Activated T-cell treated with anti-CD3 and anti-CD28 coated beads for 48 hours (primary cell): ENCODE measurements at places on chromosomes 2 and 18.
A peak's percentile ranks its signal among the peaks of the same experiment; 100 is the strongest.

- no peak for DNase-seq
Measured at GRCh38 chr18:9683418-9684396, 24.4 kb upstream of the RAB31 start.

GRCh38 chr2:150606380-150607060 lies 119.1 kb upstream of the RND3 start:
- no peak for DNase-seq

GRCh38 chr2:6846967-6847681 lies 18.6 kb downstream of the CMPK2 start:
- no peak for DNase-seq

DNA sequence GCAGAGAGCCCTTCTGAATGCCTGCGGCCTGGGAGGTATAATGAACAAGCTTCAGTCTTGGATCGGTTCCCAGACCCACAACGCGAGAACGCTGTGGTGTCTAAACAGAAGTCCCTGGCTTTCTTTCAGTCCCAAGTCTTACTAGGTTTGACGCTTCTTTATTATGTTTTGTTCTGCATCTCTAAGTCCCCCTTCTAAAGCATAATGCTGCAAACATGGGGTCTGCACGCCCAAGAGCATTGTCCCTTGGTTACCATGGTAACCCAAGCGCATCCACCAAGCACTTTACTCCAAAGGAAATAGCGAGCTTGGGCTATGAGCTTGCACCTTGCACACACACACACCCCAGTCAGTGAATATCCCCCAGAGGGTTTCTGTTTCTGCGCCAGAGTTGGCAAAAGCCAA lies 193.7 kb downstream of the INO80D start:
- no peak for DNase-seq

DNA sequence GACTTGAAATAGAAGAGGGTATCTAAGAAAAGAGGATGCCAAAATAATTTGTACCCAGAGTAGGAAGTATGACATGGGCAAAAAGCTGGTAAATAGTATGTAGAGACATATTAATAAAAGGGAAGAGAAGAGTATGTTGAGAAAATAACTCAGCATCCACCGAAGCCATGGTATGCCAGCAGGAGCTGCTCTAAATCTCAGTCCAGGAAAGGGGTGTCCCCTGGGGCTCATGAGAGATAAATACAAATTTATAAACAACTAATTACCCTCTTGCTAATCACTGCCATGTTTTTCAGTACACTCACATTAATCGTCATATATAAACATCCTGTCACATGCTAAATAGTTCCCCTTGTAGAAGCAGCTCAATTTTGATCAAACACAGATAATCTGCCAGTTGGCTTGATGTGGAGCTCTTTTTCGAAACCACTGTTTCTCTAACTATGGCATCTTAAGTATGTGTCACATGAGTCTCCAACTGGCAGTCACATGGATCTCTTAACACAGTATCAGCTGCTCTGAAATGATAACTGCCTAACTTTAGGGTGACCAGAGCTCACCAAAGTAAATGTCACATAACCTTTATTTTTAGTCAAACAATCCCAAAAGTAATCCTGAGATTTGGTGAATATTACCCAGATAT lies 31.9 kb downstream of the EXOC6B start:
- no peak for DNase-seq

GRCh38 chr2:68762665-68763064 lies 28.1 kb downstream of the ARHGAP25 start:
- DNase-seq = no peak

DNA sequence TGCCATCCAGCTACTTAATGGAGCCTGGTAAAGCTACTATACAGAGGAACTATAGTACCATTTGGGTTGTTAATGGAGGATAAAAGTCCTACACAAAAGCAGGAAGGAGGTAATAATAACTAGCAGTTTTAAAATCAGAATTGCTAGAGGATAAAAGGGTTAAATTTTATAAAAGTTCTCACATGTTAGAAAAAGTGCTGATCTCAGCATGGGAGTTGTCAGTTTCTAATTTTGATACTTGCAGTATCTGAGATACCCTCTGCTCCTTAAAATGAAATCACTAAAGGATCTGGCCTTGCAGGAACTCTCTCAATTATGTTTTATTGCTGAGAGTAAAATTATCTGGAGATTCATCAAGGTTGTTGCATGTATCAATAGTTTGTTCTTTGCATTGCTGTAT lies 272.2 kb upstream of the GYPC start:
- DNase-seq = no peak

- DNase-seq = no peak
Measured at GRCh38 chr18:5998907-5999306, 103.6 kb upstream of the TMEM200C start.

DNA sequence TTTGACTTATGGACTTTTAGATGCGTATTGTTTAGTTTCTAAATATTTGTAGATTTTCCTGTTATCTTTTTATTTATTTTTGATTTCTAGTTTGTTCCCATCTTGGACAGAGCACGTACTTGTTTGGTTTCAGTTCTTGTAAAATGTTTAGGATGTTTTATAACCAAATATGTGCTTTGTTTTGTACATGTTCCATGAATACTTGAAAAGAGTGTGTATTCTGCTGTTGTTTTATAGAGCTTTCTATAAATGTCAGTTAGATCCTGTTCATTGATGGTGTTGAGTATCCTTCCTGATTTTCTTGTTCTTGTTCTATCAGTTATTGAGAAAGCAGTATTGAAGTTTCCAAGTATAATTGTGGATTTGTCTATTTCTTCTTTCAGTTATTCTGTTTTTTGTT lies 21.1 kb downstream of the VWA3B start:
- no peak for DNase-seq

DNA sequence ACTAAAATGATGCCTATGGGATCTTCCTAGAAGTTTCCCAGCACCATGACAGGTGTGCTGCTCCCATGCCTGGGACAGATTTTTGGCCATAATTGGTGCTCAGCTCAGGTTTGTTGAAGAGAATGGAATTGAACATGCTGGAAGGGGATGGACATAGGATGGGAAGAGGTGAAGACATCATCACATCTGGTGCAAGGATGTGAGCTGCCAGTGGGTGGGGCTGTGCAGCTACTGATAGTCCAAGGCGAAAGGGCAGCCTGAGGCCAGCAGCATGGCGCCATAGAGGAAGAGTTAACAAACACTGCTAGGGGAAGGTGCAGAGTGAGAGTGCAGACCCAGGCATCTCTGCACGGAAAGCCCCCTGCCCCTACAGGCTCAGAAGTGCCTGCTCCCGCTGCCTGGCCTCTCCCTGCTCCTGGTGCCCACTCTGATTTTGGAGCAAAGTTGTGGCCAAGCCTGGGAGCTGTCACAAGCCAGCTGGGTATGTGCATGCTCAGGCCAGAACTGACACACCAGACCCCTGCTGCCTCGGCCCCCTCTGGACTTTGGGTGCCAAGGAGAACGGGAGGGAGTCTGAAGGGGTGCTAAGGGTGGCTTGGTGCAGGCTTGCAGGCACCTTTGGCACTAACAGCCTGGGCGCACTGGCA lies 178.6 kb downstream of the ZBTB7C start:
- no peak for DNase-seq

- no peak for DNase-seq
Measured at GRCh38 chr2:119222213-119222612, 1.4 kb upstream of the STEAP3 start.

DNA sequence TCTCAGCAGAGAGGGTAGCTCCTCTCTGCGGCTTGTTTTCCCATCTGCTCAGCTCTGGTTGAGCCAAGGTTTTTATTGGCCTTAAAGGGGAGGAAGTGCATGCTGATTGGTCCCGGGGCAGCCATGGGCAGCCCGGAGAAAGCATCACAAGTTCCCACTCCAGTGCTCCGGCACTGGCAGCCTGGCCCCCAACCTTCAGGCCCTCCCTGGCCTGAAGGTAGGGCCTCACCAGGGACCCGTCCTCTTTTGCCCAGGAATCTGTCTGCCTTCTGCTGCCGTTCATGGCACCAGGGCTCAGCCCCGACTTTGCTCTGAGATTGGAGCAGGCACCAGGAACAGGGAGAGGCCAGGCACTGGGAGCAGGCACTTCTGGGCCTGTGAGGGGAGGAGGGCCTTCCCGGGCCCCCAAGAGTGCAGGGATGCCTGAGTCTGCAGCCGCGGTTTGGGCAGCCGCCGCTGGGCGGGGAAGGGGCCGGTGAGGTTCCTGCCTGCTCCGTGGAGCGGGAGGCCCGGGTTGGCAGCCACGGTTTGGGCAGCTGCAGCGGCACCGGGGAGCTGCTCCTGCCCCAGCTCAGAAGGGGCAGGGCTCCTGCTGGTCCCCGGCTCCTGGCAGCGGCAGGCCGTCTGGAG lies 17.5 kb upstream of the ILKAP start:
- no peak for DNase-seq

DNA sequence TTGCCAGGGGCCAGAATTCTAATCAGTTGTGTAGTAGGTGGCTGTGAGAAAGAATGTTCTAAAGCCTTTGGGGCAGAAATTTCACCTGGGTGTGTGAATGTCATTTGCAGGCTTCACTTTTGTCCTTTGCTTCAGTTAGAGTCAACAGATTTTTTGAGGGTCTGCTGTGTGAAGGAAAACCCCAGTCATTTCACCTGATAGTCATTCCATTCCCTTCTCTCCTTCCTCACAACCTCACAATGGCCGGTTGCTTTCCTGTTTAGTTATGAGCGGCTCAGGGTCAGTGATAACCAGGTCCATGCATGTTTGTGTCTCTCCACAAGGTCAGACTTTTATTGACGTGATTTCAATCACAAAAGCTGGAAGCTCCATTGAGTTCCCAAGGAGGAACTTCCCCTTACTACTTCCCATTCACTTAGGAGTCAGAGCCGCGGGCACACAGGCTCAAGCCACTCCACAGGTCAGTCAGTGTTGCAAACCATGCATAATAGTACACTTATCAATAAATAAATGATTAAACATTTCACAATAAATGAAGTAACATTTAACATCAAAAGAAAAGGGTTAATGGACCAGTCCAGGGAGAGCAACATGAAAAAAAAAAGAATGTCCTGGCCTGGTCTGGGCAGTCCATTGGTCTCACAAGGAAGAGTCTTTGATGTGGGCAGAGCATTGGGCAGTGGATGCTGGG lies 74.3 kb downstream of the NPAS2 start:
- no peak for DNase-seq

DNA sequence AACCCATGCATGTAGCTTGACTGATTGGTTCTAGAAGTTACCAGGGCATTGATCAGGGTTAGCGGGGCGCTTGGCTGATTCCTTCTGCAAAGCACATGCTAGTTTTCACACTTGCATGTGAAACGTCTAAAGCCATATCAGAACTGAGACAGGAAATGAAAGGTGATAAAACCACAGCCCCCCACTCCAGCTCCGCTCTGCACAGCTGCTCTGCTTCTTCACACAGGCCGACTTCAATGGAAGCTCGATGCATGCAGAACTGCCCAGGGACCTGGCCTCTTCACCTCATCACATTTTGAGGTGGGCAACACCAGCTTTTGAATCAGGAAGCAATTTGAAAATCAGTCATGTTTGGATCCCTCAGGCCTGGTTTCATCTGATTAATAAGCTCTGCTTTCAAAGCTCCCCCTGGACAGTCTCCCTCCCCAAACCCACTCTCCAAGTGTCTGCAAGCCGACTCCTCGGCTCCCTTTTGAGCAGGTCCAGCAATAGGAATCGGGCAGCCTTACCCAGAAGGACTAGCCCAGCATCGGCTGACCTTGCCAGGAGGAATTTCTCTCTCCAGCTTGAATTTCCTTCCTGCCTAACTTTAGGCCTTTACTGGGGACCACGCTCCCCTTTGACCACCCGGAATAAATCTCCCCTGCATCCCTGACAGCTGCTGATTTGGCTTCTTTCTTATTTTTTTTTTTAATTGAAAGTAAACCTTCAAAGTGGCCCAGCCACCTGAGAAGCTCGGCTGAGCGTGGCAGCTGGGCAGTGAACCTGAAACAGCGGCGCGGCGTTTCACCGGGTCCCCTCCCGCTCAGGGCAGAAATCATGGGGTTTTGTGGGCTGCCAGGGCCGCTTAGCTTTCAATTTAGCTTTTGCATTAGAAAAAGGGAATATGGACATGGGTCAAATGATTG lies 31.7 kb downstream of the HRH4 start:
- DNase-seq = no peak

- peak; percentile 57 for DNase-seq
Measured at GRCh38 chr2:37570773-37571586, 100.5 kb downstream of the CDC42EP3 start.
